ENCODE measurements at places on chromosomes 6 and 20. TPM values are rescaled to one million over a fixed set of nuclear protein-coding genes. Genes with fewer than 3 reads are reported as not detected.

GRCh38 chr6:37239950-37240713 lies 17.4 kb upstream of the TBC1D22B start:
- H3K4me3 ChIP-seq: no peak overlapping the region
- H3K27ac ChIP-seq: peak overlapping the region; percentile 92
- H3K36me3 ChIP-seq: no peaks in the 10 kb centered on the region
- DNase-seq: peak; percentile 97
- H3K4me1 ChIP-seq: no peaks in the 10 kb centered on the region

- H3K27me3 ChIP-seq: no peaks in the 10 kb centered on the region
- H3K4me1 ChIP-seq: no peaks in the 10 kb centered on the region
- H3K36me3 ChIP-seq: no peaks in the 10 kb centered on the region
- no peak for DNase-seq
- H3K4me3 ChIP-seq: no peak overlapping the region
Measured at GRCh38 chr6:121142093-121142492, 192.2 kb downstream of the TBC1D32 start.

GRCh38 chr6:129312880-129313279 lies 397.1 kb downstream of the ARHGAP18 start:
- DNase-seq: no peak
- H3K36me3 ChIP-seq: peaks cover 71% of the 10 kb centered on the region
- H3K4me1 ChIP-seq: peaks cover 14% of the 10 kb centered on the region
- no peak overlapping the region for H3K27ac ChIP-seq
- H3K27me3 ChIP-seq: no peaks in the 10 kb centered on the region

TRIM38 gene
- total RNA-seq: 2.5 TPM
